ENCODE measurements at places on chromosomes 2 and 18.
A peak's percentile ranks its signal among the peaks of the same experiment; 100 is the strongest.

DNA sequence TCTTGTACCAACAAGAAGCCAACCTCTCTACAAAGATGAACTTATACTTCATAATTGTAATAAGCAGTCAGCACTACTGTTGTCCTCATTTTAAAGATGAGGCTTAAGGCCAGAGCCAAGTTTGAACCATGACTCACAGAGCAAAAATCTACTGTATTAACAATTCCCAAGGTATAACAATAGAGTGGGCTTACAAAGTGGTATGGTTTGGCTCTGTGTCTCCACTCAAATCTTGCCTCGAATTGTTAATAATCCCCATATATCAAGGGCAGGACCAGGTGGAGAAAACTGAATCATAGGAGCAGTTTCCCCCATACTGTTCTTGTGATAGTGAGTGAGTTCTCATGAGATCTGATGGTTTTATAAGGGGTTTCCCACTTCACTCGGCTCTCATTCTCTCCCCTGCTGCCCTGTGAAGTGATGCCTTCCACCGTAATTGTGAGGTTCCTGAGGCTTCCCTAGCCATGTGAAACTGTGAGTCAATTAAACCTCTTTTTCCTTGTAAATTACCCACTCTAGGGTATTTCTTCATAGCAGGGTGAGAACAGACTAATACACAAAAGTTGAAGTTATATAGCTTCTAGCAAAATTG lies 19.5 kb downstream of the MRPL44 start:
- no peak for DNase-seq

DNA sequence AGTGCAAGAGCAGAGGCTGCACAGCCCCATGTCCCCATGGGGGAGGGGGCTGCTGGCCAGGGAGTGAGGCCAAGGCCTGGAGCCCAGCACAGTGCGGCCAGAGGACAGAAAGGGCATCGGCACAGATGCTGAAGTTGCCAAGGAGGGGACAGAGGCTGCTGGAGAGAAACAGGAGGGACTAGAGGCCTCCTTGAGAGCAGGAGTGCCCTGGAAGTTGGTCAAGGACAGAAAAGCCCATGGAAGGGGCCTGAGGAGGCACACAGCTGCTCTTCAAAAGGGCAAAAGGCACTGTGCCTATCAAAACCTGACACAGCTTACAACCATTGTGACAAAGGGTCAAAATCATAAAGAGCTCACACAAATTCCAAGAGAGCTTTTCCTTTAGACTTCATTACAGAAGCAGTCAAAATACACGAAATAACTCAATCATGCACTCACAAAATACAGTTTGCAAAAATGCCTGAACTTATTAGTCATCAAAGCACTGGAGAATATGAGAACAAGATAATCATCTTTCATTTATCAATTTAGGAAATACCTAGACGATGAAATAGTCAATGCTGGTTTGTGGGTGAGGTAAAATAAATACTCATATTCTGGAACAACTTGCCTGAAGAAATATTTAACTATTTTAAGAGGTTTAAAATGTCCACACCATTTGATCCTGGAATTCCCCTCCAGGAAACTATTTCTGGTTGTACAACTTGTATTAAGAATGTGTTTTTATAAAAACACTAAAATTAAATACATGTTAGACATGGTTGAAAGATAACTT lies 79.6 kb downstream of the USP40 start:
- no peak for DNase-seq

GRCh38 chr2:204885747-204886146 lies 340.5 kb downstream of the PARD3B start:
- DNase-seq = no peak

- DNase-seq = no peak
These were observed 112.9 kb downstream of the XIRP2 start for GRCh38 chr2:167001165-167001564.

DNA sequence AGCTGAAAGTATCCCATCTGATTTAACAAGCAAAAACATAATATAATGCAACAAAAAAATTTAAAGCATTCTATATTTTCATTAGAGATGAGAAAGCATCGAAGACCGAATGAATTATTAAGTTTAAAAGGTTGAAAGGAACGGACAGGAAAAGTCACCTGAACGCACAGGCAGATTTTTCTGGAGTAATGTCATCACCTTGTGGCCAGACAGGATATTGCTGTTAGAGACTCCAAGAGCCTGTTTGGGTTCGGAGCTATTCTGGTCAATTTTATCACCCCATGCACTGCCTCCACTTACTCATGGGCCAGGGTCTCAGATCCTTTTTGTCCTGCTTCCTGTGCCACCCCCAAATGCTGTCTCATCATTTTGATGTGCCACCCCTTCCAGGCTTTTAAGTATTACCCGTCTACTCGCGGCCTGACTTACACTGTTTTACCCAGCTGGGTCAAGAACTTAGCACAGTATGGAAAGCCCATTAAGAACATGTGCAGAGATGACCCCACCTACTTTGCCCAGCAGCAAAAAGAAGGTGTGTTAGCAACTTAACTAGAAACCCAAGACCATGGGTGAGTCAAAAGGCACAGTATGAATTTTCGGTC lies 27.3 kb downstream of the GKN2 start:
- no peak for DNase-seq

- DNase-seq = no peak
These were observed 76.1 kb upstream of the TXNDC2 start for GRCh38 chr18:9809697-9810096.

GRCh38 chr2:18837240-18837639 lies 247.9 kb upstream of the NT5C1B start:
- no peak for DNase-seq

DNA sequence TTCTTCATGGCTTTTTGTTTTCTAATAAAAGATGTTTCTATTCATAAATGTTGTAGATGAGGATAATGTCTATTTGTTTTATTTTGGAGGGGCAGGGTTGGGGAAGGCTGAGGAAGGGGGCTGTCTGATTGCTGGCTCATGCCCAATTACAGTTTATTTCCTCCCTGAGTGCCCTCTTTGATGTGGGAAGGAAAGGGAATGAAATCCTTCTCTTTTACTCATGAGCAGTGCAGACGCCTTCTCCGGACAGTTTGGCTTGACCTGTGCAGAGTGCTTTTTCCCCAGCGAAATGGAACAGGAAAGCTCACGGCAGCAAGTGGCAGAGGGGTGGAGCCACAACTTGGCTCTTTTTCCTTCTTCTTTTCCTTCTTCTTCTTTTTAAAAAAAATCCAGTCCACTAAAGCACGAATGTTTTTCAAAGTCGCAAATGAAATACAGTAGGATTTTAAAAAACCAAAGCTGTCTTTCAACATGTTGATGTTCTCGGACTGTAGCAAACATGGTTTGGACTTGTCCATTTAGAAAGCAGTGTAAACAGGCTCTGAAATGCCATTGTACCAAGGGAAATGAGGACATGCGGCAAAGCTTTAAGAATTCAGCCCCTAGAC lies 34.5 kb downstream of the RAB31 start:
- DNase-seq = no peak

DNA sequence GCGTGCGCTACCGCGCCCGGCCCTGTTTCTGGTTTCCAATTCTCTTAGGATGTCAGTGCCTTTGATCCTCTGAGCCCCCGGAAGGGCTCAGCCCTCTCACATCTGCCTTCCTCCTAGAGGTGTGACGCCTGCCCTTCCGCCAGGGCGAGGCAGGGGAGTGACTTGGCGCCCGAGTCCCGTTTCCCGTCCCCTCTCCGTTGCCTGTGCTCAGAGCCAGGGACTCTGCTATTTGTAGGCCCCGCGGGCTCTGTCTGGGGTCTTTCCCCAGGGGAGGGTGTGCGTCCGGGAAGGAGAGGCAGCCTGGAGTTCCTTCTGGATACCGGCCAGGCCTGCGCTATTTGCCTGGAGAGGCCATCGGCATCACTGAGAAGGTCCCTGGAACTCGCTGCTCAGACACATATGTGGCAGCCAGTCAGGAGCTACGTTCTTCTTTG lies 103.7 kb upstream of the TAF1B start:
- DNase-seq = peak; percentile 27

- DNase-seq = no peak
These were observed 46.1 kb downstream of the BCL11A start for GRCh38 chr2:60507211-60507965.

GRCh38 chr18:39586741-39587140 lies 2021.1 kb upstream of the CELF4 start:
- no peak for DNase-seq

DNA sequence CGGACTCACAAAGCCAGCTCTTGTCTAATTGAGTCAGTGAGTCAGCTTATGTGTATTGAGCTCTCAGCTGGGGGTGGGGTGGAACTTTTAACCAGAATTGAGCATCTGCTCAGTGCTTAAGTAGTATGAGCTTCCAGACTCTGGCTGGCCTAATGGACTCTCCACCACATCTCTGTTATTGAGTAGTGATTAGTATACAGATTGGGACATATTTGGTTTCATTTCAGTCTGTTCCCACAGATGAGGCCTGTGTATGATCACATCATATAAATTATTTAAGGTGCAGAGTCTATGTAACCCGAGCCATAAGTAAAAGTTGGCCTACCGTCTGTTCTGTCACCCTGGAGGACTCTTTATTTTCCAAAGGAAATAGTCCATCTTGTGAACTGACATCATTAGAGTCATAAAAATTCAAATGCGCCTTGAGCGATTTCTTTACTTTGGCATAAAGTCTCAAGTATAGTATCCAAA lies 152.1 kb downstream of the THSD7B start:
- DNase-seq = no peak

- no peak for DNase-seq
These were observed 12.4 kb upstream of the CATIP start for GRCh38 chr2:218344090-218344754.

DNA sequence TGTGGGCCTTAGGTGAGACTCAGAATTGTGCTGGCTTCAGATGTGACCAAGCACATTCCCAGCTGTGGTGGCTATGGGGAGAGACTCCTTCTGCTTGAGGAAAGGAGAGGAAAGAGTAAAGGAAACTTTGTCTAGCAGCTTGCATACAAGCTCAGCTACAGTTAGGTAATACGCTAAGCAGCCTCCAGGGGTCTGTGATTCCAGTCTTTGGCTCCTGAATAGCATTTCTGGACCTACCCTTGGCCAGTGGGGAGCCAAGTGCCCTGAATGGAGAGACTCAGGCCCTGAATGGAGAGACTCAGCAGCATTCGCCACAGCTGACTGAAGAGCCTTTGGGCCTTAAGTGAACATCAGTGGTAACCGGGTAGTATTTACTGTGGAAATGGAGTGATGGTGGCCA lies 227.4 kb upstream of the CDH7 start:
- DNase-seq = no peak

DNA sequence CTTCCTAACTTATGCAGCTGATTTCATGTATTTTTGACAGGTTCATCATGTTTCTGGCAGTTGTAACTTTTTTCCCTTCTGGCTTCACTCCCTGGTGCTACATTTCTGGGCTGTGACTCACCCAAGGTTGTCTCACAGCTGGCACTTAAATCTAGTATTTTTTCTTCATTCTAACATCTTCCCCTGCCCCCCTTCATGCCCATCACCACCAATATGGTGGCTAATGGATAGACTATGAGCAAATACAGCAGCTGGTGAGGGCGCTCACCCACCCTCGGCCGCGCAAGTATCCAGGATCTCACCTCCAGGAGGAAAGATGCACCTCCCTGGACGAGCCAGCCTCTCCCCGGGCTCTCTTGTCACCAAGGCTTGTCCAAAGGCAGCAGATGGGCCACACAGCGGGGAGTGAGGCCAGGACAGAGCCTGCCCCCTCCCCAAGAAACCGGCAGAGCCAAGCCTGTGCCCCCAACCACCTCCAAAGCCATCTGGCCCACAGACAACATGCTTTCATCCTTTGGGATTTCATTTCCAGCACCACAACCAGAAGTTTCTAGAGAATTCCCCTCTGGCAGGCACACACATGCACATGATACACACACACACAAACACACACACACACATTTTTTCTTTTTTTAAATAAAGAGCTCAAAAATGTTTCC lies 39.1 kb downstream of the ATOH8 start:
- no peak for DNase-seq
